NCI-H2029 treated with DMSO at 0.1 percent for 48 hours (cell line): ENCODE measurements at places on chromosomes 5 and 9.
A peak's percentile ranks its signal among the peaks of the same experiment; 100 is the strongest.

- DNase-seq: no peak
Measured at GRCh38 chr5:169637549-169638121, 560 bp downstream of the DOCK2 start.

GRCh38 chr9:37471942-37472684 lies 6.9 kb upstream of the ZBTB5 start:
- DNase-seq: no peak

- no peak for DNase-seq
Measured at GRCh38 chr5:168651648-168652047, 72.5 kb upstream of the PANK3 start.

DNA sequence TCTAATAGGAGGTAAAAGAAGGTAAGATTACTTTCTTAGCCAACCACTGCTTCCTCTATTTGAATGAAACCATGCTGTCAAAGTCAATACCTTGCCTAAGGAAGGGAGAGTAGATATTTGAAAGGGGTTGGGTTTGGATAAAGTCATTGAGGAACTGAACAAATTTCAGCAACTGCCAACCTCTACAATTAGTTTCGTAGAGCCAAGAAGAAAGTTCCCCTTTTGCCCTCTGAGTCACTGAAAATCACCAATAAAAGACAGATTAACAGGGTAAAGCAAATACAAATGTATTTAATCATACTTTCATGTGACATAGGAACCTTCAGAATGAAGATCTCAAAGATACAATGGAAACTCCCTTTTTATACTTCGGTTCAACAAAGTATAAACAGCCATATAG lies 615.7 kb downstream of the GABRG2 start:
- no peak for DNase-seq

DNA sequence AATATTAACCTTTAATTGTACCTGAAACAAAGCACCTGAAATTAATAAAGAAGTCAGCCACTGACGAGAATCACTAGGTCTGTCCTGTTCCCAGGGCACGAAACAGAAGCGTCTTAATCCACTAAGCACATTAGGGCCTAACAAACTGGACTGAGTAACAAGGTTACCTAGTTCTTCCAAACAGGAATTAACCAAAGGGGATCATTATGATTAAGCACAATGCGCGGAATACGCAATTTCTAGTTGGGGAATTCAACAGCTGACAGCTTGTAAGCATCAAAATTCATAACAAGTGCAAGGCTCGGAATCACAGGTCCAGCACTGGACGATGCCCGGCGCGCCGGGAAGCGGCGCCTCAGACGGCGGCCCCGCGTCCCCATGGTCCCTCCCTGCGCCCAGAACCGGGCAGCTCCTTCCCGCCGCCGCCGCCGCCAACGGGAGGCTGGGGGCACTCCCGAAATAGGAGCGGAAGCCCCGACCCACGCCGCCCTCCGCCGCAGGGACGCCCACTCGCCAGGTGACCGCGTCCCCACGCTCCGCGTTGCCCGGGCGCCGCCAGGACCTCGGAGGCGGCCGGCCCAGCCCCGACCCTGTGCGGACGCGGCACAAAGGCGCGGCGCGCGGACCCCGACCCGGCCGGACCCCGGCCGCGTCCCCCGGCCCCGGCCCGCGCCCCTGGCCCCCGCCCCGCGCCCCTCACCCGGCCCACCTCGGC lies 898 bp downstream of the CAMSAP1 start:
- no peak for DNase-seq

DNA sequence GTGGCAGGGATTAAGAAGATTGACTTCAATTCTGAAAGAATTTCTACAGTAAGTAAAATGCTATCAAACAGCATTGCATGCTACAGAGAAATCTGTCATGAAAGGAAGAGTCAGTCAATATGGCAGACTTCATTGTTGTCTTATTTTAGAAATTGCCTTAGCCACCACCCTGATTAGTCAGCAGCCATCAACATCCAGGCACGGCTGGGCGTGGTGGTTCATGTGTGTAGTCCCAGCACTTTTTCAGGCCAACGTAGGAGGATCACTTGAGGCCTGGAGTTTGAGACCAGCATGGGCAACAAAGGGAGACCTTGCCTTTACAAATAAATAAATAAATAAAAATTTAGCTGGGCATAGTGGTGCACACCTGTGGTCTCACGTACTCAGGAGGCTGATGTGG lies 46.6 kb downstream of the RMI1 start:
- no peak for DNase-seq

DNA sequence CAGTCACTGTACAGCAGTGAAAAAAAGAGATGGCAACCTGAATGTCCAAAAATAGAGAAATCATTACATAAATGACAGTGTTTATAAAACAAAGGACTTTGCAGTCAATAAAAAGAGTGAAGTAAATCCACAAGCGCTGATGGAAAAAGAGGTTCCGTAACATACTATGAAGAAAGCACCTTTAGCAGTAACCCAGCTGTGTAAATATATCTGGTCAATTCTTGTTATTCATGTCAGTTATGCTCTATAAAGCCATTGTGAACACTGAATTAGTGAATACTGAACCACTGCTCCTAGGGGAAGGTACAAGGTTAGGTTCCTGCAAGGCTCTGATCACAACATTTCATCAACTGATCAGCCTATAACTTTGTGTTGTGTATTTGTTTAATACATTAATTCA lies 39.5 kb downstream of the CCNJL start:
- no peak for DNase-seq

- DNase-seq: no peak
Measured at GRCh38 chr5:33235824-33236223, 204.9 kb upstream of the TARS1 start.

GRCh38 chr5:163586531-163586956 lies 81.1 kb downstream of the MAT2B start:
- DNase-seq: no peak

GRCh38 chr5:31983851-31984250 lies 190.3 kb downstream of the GOLPH3 start:
- DNase-seq: no peak

- DNase-seq: peak; percentile 23
Measured at GRCh38 chr5:64947031-64947430, 178.3 kb downstream of the CWC27 start.

DNA sequence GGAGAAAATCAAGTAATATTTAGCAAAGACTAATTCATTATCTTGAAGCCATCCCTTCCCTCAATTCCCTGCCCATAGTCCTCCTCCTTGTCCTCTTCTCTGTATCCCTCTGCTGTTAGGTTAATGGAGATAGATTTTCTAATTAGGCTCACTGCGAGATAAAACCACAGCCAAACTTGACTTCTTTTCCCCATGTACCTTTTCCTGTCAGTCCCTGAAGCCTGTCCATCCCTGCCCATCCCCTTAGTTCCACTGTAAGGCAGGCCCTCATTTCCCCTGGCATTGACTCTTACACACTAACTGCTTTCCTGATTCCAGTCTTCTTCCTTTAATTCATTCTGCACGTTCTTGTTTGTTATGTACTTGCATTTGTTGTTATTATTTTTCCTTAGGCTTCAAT lies 1.2 kb downstream of the TLR4 start:
- no peak for DNase-seq

- peak; percentile 64 for DNase-seq
Measured at GRCh38 chr9:114072184-114073140, 5.6 kb downstream of the AMBP start.

- no peak for DNase-seq
Measured at GRCh38 chr9:113589890-113590289, 126.4 kb downstream of the RGS3 start.

GRCh38 chr9:120374817-120375216 lies 205.2 kb downstream of the CDK5RAP2 start:
- no peak for DNase-seq

- no peak for DNase-seq
Measured at GRCh38 chr9:73199886-73200285, 48.2 kb downstream of the ANXA1 start.
